ENCODE measurements at places on chromosomes 2 and 18. TPM values are rescaled to one million over a fixed set of nuclear protein-coding genes. Genes with fewer than 3 reads are reported as not detected.

CFAP65 gene
- total RNA-seq = not detected

ANKRD30BL gene
- not detected for total RNA-seq

GRCh38 chr18:6118080-6118479 is 222.8 kb upstream of the TMEM200C start:
- DNase-seq = no peak
- H3K36me3 ChIP-seq = no peaks in the 10 kb centered on the region
- H3K27me3 ChIP-seq = no peaks in the 10 kb centered on the region
- no peak overlapping the region for H3K4me3 ChIP-seq
- no peaks in the 10 kb centered on the region for H3K4me1 ChIP-seq
- H3K27ac ChIP-seq = no peak overlapping the region

CIB4 gene
- not detected for total RNA-seq

DNA sequence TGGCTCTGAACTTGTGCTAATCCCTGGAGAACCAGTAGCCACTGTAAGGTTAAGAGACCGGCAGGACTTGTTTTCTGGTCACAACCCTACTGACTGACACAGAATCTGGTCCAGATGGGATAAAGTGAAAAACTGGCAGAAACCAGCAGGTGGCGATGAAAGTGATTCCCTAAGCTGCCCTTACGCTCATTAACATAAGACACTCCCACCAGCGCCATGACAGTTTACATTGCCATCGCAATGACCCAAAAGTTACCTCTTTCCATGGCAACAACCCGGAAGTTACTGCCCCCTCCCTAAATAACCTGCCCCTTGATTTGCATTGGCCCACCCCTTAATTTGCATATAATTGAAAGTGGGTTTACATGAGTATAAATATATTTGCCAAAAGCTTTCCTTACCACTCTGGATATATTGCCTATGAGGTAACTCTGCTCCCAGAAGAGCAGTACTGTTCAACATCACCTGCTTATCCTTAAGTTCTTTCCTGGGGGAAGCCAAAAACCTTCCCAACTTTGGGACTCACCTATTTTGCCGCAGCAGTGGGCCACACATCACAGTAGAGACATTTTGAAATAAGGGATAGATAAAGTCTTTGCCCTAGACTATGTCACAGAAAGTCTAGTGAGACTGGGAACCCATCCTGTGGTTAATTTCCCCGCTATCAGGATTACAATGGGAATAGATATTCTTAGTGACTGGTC is 35.8 kb upstream of the AFF3 start:
- no peak overlapping the region for H3K27ac ChIP-seq
- no peak for DNase-seq

GRCh38 chr18:68034296-68034695 is 517.8 kb upstream of the DSEL start:
- H3K27me3 ChIP-seq = no peaks in the 10 kb centered on the region
- no peak overlapping the region for H3K27ac ChIP-seq
- H3K4me3 ChIP-seq = no peak overlapping the region
- H3K4me1 ChIP-seq = no peaks in the 10 kb centered on the region
- H3K36me3 ChIP-seq = no peaks in the 10 kb centered on the region
- no peak for DNase-seq

- no peaks in the 10 kb centered on the region for H3K36me3 ChIP-seq
- H3K4me1 ChIP-seq = no peaks in the 10 kb centered on the region
- H3K27me3 ChIP-seq = no peaks in the 10 kb centered on the region
- H3K4me3 ChIP-seq = no peak overlapping the region
- no peak overlapping the region for H3K27ac ChIP-seq
These were observed 80.7 kb downstream of the SLC39A10 start for GRCh38 chr2:195737511-195738325.

GRCh38 chr18:6881034-6881820 is 151.7 kb downstream of the ARHGAP28 start:
- H3K4me1 ChIP-seq = no peaks in the 10 kb centered on the region
- H3K27me3 ChIP-seq = no peaks in the 10 kb centered on the region
- H3K36me3 ChIP-seq = no peaks in the 10 kb centered on the region
- no peak overlapping the region for H3K27ac ChIP-seq

CTIF gene
- total RNA-seq = 63.3 TPM

DNA sequence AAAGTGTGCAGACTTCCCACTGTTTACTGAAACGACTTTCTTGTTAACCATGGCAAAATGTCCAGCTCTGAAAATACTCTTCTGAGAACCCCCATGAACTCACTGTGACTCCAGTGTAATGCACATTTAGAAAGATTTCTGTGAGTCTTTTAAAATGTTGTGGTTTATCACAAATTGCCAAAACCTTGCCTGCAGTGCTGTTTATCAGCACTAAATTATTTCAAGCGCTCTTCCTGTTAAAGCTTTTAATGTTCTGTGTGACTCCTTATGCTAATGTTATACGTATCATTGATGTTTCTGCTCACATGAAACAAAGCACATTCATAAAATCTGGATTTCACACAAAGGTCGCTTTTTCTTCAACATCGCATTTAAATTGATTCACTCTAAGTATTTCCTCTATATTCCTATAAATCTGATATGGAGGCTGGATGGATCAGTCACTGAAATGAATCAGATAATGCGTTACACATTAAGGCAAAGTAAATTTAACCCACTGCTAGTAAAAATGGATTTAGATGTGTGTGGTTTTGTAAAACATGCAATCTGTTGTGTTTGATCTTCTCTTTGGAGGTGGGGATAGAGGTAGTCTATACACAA is 521.2 kb downstream of the NYAP2 start:
- no peaks in the 10 kb centered on the region for H3K36me3 ChIP-seq
- H3K27ac ChIP-seq = no peak overlapping the region
- DNase-seq = no peak
- H3K4me3 ChIP-seq = no peak overlapping the region

GCG gene
- total RNA-seq = not detected

GRCh38 chr2:9212661-9213411 is 6.2 kb downstream of the ASAP2 start:
- DNase-seq = no peak
- H3K27me3 ChIP-seq = no peaks in the 10 kb centered on the region
- peak overlapping the region; percentile 79 for H3K27ac ChIP-seq

DNA sequence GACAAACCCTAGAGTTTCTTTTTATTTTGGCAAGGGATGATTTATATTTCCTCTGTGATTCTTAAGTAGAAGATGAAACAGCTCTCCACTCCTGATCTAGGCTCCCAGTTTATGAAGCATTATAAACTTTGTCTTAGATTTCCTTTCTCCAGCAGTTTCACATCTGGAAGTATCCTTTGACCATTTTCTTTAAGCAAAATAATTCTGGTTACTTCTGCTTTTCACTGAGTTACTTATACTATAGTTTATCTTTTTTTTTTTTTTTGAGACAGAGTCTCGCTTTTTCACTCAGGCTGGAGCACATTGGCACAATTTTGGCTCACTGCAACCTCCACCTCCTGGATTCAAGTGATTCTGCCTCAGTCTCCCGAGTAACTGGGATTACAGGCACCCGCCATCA is 45.5 kb downstream of the KCMF1 start:
- H3K4me3 ChIP-seq = no peak overlapping the region
- H3K36me3 ChIP-seq = no peaks in the 10 kb centered on the region
- peaks cover 38% of the 10 kb centered on the region for H3K4me1 ChIP-seq
- no peak overlapping the region for H3K27ac ChIP-seq
- no peaks in the 10 kb centered on the region for H3K27me3 ChIP-seq

GALNT3 gene
- total RNA-seq = 3.5 TPM

DNA sequence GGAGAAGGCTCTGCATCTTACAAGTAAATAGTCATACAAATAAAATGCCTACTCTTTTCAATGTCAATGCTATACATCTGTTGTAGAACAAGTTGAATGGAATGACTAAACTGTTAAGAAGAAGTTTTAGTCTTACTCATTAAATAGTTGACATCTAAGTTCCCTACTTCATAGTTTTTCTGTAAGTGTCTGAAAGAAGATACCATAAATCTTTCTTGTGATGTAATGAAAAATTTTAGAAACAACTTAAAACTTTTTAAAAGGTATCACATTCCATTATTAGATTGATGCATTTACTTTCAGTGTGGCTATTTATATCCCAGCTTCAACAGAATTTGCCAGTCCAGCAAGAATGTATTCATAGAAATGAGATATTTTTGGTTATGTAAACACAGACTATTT is 185.2 kb upstream of the EPC2 start:
- no peak overlapping the region for H3K4me3 ChIP-seq
- H3K4me1 ChIP-seq = peaks cover 25% of the 10 kb centered on the region
- H3K27ac ChIP-seq = no peak overlapping the region
- no peaks in the 10 kb centered on the region for H3K27me3 ChIP-seq
- no peaks in the 10 kb centered on the region for H3K36me3 ChIP-seq

MALL gene
- total RNA-seq = 27.6 TPM

- H3K27ac ChIP-seq = no peak overlapping the region
- H3K4me1 ChIP-seq = peaks cover 13% of the 10 kb centered on the region
- no peak overlapping the region for H3K4me3 ChIP-seq
These were observed 130.8 kb downstream of the SMAD7 start for GRCh38 chr18:48819781-48820482.

VWC2L gene
- 0.27 TPM for total RNA-seq

DNA sequence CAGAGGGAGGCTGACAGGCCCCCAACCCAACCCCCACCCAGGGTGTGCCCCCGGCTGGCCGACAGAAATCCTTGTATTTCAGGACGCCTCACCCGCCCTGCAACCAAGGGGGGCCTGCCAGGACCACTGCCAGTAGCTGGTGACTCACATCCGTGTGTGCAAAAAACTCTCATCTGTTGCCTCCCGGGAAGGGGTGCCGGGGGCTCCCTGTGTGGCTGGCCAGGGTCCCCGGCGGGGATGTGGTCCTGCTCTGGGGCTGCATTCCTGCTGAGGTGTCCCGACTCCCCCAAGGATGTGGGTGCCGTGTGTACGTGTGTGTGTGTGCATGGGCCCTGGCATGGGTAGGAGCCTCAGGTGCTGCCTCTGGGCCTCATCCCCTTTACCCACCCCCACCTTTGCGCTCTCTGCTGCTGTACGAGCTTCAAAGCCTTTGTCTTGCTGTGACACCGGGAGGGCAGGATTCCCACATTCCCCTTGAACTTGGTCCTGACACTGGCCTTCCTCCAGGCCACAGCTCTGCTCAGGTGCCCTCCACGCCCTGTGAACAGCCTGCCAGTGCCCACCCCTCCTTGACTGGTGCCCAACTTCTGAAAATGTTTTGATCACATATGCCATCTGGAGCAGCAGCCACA is 226.3 kb upstream of the HDAC4 start:
- peaks cover 8% of the 10 kb centered on the region for H3K4me1 ChIP-seq
- no peak overlapping the region for H3K4me3 ChIP-seq
- DNase-seq = no peak
- H3K36me3 ChIP-seq = no peaks in the 10 kb centered on the region
- H3K27ac ChIP-seq = no peak overlapping the region

CCDC178 gene
- 1.6 TPM for total RNA-seq

FER1L5 gene
- total RNA-seq = not detected

DNA sequence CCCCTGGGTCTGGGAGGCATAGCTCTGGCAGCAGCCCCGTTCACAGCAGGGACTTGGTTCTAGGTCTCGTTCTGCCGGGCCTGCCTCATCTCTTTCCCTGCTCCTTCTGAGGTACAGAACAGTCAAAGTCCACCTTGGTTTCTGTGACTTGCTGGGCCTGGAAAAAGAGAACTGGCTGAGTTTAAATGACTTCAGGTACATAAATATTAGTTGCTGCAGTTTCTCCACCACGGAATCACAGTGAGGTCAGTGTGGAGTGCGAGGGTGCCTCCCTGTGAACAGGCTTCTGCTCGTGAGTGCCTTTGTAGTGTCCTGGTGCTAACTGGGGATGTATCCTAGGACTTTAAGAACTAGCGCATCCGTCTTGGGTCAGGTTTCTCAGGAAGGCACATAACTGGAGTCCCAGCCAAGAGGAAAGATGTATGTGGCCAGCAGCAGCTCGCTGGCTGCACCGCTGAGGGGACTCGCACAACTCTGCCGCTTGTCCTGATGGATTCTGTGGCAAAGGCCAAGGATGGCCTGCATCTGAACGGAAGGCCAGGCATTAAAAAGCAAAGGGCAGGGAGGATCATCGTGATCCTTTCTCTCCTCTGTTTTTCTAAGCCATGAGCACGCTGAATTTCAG is 188.6 kb downstream of the SH3RF3 start:
- no peak overlapping the region for H3K27ac ChIP-seq
- H3K4me1 ChIP-seq = peaks cover 61% of the 10 kb centered on the region
- H3K27me3 ChIP-seq = no peaks in the 10 kb centered on the region

DNA sequence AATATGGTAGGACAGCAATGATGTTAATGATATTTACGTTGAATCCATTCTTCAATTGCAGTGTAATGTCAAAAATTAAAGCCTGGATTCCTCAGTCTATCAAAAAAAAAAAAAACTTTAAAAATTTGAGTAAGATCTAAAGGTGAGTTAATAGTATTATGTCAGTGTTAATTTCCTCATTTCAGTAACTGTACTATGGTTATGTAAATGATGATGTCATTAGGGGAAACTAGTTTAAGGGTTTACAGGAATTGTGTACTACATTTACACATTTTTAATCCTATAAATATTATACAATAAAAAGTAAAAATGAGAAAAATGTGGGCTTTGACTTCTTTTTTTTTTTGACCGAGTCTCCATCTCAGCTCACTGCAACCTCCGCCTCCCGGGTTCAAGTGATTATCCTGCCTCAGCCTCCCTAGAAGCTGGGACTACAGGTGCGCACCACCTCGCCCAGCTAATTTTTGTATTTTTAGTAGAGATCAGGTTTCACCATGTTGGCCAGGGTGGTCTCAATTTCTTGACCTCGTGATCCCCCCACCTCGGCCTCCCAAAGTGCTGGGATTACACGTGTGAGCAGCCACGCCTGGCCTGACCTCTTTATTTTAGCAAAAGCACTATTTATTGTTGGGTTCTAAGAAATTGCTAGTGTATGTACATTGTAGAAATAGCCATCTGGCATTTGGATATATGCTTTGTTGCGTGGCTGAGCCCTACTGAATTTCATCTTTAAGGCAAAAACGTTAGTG is 106.5 kb downstream of the XIRP2 start:
- no peak overlapping the region for H3K4me3 ChIP-seq
- no peaks in the 10 kb centered on the region for H3K36me3 ChIP-seq
- no peak for DNase-seq
- H3K4me1 ChIP-seq = no peaks in the 10 kb centered on the region
- H3K27ac ChIP-seq = no peak overlapping the region

RGPD3 gene
- 1.1 TPM for total RNA-seq

FIGN gene
- 21.2 TPM for total RNA-seq

TDRD15 gene
- total RNA-seq = 0.14 TPM

- DNase-seq = no peak
- H3K4me3 ChIP-seq = no peak overlapping the region
- no peaks in the 10 kb centered on the region for H3K4me1 ChIP-seq
- H3K27me3 ChIP-seq = no peaks in the 10 kb centered on the region
- no peak overlapping the region for H3K27ac ChIP-seq
These were observed 66.0 kb downstream of the CSRNP3 start for GRCh38 chr2:165535471-165535870.

All from thoracic aorta (tissue), 2 donors.